ENCODE measurements at places on chromosomes 2 and 18.

DNA sequence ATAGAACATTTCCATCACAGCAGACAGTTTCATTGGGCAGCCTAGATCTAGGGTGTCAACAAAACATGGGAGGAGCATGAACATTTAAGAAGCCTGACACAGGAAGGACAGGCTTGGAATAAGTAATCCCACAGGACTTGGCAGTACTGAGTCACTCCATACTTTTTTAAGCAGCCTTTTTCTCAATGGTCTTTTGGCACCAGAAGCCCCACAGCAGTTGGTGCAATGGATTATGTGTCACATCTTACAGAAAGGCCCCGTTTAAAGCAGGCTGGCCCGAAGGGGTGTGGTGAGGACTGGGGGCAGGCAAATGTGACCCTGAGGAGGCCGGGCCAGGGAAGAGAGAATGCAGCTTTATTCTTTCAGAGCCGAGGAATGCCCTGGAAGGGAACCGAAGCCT is 26.6 kb downstream of the SPTBN1 start:
- DNase-seq = no peak

DNA sequence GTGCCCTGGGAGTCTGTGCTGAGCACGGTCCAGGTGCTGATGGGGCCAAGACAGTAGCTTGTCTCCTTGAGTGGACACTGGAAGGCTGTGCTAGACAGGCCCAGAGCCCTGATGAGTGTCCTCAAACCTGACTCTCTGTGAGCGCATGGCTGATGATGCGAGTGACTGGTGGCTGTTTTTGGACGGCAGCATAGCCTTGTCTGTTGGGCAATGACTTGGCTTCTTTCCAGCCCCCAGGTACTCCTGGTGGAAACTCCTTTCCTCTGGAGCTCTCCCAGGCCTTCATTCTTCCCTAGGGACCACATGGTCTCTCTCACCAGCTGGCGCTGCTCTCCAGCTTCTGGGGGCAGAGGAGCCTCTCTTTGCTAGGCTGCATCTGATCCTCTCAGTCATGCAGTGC is 207.6 kb upstream of the SMIM21 start:
- no peak for DNase-seq

DNA sequence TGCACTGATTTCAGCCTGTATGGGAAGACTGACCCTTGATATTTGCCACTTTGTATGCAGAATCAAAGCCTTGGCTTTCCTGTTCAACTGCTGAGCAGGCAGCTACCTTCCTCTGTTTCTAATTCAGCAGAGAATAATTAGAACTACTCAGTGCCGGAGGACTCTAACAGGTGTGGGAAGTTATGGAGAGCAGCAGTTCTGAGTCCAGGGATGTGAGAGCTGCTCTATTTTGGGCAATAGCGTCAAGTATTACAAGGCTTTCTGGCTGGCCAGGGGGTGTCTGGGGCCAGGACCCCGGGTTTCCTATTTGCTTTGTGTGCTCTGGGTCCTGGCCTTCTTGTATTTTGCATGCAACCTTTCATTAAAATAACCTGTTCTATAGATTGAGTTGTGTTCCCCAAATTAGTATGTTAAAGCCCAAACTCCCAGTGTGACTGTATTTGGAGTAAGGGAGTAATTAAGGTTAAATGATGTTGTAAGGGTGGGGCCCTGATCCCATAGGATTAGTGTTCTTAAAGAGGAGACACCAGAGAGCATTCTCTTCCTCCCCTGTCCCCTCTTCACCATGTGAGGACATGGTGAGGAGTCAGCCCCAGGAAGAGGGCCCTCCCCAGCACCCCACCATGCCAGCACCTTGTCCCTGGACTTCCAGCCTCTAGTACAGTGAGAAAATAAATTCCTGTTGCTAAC is 5.6 kb upstream of the NTSR2 start:
- DNase-seq = no peak

- DNase-seq = no peak
Observed at GRCh38 chr2:84782717-84783442, 98.0 kb downstream of the TRABD2A start.

DNA sequence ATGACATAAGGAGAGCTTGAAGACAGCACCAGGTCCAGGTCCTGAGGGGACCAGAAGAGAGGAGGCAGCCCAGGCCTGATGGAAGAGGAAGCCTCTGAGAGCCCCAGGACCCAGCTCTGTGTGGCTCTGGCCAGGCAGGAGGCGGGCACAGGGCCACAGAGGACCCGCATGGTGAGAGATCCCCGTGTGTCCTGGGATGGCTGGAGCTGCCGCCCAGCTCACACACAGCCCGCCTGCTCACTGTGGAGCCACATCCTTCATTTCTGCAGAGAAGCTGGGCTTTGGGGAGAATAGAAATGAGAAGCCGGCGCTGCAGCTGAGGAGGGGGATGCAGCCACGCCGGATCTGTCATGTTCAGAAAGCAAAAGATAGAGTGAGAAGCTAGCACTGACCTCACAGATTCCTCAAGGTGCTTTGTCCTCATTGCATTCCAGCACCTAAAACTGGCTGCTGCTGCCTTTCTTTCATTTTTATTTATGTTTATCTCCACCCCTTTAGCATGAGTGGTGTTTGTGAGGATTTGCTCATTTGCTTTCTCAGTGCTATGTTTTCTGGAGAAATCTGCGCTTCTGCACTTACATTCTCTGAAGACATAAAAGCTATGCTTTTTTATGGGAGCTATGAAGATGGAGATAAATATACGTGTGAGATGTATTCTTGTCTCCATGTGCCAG is 307.6 kb upstream of the MYT1L start:
- DNase-seq = no peak

GRCh38 chr2:208315081-208315788 is 49.2 kb downstream of the PIKFYVE start:
- peak; percentile 19 for DNase-seq

DNA sequence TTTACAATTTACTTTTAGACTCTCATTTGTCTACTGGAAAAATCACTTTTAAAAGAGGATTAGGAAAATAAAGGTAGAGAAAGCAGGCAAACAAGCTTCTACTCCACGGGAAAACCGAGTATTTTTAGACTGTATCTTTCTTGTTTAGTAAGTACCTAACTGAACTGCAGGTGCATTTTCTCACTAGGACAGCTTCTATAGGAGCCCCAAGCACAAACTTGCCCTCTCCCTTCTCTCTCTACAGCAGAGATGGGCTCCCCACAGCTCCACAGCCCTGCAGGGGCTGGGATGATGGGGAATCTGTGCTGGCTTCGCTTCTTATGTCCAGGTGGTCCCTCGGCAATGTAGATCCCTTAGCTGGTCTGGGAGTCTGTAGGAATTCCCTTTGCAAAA is 16.2 kb downstream of the PSTPIP2 start:
- DNase-seq = no peak

DNA sequence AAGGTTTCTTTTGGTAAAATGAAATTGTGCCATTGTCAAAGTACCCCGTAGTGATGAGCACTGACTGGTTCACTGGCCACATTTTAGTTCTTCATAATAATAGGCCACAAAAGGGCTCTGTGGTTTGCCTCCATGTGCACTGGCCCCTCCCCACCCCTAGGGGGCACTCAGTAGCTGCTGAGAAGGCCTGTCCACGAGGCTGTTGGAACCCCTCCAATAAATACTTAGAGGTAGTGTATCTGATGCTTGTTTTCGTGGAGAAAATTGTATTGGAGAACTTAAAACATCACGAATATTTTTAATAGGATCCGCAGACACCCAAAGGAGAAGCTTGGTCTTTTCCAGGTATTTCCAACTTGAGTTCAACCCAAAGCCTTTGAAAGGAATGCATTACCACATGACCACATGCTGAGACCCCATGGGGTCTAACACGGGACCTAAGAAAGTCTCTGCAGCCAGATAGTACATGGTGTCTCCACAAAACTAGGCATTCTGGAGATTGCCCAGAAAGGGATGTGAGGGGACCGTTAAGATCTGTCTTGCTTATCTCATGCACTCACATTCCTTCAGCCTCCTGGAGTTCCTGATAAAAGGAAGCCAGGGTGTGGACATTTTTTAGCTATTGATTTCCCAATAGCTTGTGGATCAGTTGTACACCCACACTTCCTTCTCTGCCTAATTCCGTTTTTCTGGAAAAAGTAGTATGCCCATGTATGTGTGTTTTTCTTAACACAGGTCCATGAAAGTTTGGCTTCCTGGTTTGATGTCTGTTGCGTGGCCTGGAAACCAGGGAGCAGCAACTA is 28.5 kb upstream of the NOSTRIN start:
- peak; percentile 83 for DNase-seq

DNA sequence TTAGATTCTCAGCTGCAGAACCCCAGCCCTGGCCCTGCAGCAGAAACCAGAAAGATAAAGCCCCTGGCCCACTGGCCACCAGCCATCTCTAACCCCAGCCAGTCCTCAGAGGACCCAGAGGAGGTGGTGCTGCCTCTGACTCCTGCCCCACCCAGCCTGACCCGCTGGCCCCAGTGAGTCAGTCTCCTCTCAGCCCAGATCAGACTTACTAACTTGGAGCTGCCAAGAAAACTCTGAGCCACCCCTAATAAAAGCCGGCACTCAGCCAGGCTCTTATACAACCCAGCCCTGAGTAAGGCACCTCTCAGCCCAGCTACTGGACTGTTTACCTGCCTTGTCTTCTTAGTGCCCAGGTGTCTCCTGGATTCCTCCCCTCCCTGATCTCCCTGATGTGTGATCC is 2.0 kb downstream of the SLC14A2 start:
- DNase-seq = no peak

DNA sequence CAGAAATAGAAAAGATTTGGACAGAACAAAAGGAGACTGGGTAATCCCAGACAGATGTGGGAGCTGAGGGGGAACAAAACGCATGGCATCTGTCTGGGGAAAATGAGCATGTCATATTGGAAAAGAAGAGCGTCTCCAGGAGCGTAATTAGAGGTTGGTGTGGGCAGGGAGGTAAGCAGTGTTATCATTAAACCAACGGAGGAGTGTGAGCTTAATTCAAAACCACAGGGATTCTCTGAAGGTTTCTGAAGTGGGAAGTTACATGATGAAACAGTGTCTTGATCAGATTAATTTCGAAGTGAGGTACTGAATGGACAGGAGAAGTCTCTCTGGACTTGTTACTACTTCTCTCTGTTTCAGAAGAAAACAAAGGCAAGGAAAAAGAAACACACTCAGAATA is 53.3 kb downstream of the DTNB start:
- peak; percentile 35 for DNase-seq

DNA sequence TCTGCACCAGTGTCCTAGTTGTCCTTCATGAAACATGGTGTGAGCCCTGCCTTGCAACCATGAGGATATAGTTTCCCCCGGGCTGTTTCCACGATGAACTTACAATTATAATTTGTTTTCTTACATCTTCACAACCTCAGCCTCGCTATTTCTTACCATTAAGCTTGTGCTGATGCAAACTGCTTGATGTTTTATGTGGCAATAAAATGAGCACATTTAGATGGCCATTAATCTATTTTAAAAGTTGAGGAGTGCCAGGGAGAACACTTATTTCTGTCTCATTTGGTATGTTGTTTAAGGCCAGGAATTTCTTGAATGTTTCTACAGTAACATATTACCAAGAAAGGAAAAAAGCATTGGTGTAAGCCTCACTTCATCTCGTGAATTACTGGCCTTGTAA is 214.5 kb upstream of the SLC8A1 start:
- DNase-seq = no peak

DNA sequence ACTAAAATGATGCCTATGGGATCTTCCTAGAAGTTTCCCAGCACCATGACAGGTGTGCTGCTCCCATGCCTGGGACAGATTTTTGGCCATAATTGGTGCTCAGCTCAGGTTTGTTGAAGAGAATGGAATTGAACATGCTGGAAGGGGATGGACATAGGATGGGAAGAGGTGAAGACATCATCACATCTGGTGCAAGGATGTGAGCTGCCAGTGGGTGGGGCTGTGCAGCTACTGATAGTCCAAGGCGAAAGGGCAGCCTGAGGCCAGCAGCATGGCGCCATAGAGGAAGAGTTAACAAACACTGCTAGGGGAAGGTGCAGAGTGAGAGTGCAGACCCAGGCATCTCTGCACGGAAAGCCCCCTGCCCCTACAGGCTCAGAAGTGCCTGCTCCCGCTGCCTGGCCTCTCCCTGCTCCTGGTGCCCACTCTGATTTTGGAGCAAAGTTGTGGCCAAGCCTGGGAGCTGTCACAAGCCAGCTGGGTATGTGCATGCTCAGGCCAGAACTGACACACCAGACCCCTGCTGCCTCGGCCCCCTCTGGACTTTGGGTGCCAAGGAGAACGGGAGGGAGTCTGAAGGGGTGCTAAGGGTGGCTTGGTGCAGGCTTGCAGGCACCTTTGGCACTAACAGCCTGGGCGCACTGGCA is 178.6 kb downstream of the ZBTB7C start:
- peak; percentile 84 for DNase-seq

DNA sequence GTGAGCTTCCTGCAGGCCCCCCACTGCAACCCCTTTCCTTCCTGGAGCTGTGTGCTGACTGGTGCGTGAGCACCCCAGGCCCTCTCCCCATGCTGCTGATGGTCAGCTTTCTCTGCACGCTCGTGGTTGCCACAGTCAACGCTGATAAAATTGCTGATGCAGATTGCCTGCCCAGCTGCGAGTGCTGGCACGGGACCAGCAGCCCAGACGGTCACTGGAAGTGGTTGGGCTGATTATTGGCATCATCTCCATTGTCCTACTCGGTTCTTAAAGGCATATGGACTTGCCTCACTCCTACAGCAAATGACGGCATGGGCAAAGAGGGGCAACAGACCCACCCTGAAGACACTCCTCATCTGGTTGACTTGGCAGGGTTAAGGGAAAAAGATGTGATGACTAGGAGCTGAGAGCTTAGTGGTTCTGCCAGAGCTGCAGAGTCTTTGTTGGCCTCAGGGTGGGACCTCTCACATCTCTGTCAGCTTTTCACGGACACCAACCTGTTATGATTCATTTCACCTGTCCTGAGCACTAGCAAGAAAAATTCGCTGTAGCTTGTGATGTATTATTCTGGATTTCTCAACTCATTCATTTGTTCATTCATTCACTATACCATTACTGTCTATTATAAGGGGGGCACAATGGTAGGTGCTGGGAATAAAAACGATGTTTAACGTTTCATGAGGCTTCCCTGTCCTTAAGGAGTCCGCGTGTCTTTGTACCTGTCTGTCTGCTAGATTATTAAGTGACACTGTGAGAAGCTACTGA is 38.4 kb downstream of the PAX8 start:
- DNase-seq = no peak

DNA sequence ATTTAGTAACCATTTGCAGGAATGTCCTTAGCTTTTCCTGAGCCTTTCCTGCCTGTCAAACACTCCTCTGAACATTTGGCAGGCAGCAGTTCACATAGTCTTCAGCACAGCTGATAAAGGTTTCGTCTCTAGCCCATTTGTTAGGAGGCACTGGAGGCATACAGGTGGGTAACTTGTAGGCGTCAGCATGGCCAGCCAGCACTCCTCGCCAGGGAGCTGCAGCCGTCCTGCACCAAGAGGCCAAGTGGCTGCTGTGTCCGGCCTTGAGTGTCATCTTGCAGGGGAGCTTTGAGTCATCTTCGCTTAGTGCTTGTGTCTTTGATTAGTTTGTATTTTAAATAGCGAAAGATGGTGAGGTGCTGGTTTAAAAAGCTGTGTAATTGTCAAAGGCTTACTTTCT is 120.3 kb upstream of the NFATC1 start:
- DNase-seq = no peak

- no peak for DNase-seq
Observed at GRCh38 chr18:52465391-52465790, 125.4 kb downstream of the DCC start.

- DNase-seq = peak; percentile 66
Observed at GRCh38 chr2:38178556-38179419, 102.8 kb upstream of the CYP1B1 start.
